Upper lobe of left lung (tissue), 6 donors: ENCODE measurements at places on chromosomes 12 and 14. TPM values are rescaled to one million over a fixed set of nuclear protein-coding genes. Genes with fewer than 3 reads are reported as not detected.

The E2F7 gene
- 0.91 TPM for total RNA-seq

The KDM5A gene
- 52.3 TPM for total RNA-seq

The SLC5A8 gene
- total RNA-seq = not detected

- no peak for DNase-seq
These were observed 755.6 kb downstream of the MED13L start for GRCh38 chr12:115521771-115522409.
